ENCODE measurements at places on chromosomes 13 and 19.

GRCh38 chr19:21463449-21464105, 41.8 kb upstream of the ZNF429 start:
- DNase-seq = no peak

- DNase-seq = no peak
These were observed 82.8 kb downstream of the CRYL1 start for GRCh38 chr13:20442798-20443381.

GRCh38 chr13:43347877-43348276, 324.5 kb downstream of the DNAJC15 start:
- DNase-seq = no peak

- no peak for DNase-seq
These were observed at the start of gene KLHL1 for GRCh38 chr13:70108356-70109105. TSS of gene KLHL1 (minus strand) at chr13:70108452. CDS start at chr13:70107699, 753 bp downstream.

DNA sequence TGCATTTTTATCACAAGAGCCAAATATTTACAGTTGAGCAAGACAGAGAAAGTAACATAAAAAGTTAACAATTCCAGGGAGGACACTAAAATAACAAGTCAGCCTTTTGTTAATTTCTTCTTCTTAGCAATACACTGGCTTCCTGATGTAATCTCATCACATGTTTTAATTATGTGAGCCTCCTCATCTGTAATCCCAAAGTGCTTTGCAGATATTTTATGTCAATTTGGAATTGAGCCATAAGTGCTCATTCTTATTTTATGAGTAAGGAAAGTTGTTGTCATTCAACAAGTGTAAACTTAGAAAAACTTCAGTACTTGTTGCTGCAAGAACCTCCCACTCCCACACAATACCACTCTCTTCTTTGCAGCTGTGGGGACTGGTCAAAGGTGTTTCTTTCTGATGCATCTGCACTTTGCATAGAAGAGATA, 223.6 kb downstream of the GPC6 start:
- DNase-seq = peak; percentile 48

DNA sequence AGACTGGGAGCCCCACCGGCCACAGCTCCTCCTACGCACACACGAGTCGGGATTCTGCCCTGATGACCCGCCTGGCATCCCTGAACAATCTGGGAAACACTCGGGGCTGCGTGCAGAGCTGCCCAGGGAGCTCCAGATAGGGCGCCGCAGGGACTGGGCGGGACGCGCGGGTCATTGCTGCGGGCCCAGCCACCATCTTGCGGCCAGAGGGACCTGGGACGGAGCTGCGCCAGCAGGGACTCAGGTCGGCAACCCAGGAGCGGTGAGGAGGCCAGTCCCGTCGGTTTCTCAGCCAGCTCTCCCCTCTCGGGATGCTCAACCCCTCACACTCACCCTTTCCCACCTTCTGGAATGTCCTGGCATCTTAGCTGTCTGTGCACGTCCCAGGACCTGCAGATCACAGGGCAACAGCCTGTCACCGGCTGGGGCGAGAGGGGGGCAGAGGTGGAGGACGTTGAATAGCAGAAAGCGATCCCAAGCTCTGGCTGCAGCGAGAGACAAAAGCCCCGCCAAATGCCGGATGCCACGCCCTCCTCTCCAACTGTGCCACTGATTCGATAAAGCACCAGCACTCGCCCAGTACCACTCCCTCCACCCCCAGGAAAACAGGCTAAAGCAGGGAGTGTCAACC, 20.4 kb upstream of the ZNF91 start:
- no peak for DNase-seq

- no peak for DNase-seq
These were observed 77.9 kb downstream of the GNG7 start for GRCh38 chr19:2624537-2625091.

DNA sequence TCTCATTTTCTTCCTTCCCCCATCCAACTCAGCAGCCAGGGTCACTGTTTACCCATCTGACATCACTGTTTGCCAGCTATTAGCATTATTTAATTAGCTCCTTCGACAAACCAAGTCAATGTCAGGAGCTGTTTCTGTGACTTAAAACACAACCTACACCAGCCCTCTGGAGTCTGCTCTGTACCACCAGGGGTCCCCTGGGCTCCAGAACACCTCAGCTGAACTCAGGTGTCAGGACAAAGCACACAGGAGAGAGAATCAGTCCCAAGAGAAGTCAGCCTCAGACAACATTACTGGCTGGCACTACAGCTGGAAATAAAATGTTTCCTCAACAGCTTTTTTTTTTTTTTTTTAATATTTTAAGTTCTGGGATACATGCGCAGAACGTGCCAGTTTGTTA, 45.1 kb downstream of the DCLK1 start:
- DNase-seq = no peak

DNA sequence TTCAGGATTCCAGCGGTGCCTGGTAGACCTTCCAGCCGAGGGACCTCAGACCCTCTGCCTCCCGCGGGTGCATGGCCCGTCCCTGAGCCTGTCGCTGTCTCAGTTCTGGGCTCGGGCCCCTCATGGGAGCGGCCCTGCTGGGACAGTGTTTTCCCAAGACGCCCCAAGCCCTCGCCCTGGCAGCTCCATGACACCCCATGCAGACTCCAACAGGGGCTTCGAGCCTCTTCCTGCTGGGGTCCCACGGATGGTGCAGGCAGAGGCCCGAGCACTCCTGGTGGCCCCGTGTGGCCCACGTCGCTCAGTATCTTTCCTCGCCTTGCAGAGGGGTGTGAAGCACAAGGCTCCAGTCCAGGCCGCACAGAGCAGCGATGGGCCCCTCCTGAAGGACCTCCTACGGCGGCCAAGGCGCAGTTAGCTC, 88.8 kb upstream of the MCF2L start:
- DNase-seq = no peak

DNA sequence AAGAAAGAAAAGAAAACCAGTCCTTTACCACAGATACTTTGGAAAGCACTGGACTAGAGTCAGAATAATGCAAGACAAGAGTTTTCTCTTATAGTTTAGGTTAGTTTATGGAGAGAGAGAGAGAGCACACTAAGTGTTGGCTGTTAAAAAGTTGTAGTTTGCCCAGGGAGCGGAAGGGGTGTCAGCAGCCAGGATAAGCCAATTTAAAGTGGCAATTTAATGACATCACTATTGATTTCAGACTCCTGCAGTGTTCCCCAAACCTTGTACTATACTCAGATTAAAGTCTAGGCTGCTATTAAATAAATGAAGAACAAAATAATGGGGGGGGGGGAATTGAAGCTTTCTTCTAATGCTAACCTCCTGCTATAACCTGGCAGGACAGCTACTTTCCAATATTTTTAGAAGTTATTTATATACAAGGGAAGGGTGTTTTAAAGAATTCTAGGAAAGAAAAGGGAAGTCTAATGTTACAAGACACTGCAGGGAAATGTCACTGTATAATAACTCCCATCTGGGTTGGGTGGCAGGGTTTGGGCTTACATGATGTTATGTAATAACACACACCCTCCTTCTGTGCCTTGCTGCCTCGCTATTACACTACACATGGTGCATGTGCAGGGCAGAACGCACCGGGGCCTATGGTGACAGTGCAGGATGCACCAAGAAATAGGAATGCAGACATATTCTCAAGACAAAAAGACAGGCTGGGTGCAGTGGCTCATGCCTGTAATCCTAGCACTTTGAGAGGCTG, 19.9 kb downstream of the TPT1 start:
- DNase-seq = no peak

GRCh38 chr19:35843676-35844481, 8.4 kb downstream of the NPHS1 start:
- no peak for DNase-seq

DNA sequence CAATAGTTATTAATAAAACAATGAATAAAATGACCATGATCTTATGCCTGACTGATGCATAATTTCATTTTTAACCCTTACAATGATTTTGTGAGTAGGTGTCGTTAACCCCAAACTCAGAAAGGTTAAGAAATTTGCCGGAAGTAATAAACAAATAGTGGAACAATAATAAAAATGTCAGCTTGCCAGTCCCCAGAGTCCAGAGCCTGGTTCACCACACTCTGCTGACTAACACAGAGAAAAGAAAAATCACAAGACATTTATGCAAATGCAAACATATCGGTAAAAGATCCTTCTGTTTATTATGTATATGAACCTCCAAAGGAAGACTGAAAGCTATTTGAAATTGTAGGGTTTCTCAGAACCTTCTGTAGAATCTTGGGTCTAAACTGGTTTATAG, 563.7 kb downstream of the EFNB2 start:
- no peak for DNase-seq

DNA sequence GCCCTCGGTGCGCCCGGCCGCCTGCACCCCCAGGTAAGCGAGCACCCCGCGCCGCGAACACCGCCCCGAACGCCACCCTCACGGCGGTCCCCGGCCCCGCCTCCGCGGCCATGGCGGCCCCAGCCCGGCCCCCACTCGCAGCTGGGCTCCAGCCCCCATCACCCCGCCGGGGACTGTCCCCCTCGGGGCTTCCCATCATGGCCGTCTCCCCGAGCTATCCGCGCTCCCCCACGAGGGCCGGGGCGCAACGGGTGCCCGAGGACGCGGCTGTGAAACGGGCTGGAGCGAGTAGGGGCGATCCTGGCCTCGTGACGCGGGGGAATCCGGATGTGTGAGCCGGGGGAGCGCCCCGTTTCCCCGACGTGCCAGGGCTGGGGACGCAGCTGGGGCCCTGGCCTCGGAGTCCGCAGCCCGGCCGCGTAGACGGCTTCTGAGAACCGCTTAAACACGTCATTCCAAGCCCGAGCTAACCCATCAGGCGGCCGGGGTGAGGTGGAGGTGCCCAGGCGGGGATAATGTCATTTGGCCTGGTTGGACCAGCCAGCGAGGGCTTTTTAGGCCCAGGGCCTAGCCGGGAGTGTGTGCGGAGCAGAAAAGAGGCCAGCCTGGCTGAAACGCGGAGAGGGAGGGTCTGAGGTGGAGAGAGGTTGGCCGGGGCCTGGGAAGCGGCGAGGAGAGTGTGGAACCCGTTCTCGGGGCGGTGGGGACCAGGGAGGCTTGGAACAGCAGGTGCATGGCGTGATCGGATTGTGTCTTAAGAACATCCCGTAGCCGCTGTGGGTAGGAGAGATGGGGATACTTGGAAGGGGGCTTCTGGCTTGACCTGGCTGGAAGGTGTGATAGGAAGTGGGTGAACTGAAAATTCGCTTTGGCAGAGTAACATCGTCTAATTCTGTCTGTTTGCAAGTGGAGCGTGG, 550 bp downstream of the CERS4 start:
- DNase-seq = no peak

GRCh38 chr19:872266-872951, 12.9 kb downstream of the CFD start:
- peak; percentile 75 for DNase-seq

GRCh38 chr13:106701771-106702341, 133.9 kb upstream of the ARGLU1 start:
- DNase-seq = no peak

DNA sequence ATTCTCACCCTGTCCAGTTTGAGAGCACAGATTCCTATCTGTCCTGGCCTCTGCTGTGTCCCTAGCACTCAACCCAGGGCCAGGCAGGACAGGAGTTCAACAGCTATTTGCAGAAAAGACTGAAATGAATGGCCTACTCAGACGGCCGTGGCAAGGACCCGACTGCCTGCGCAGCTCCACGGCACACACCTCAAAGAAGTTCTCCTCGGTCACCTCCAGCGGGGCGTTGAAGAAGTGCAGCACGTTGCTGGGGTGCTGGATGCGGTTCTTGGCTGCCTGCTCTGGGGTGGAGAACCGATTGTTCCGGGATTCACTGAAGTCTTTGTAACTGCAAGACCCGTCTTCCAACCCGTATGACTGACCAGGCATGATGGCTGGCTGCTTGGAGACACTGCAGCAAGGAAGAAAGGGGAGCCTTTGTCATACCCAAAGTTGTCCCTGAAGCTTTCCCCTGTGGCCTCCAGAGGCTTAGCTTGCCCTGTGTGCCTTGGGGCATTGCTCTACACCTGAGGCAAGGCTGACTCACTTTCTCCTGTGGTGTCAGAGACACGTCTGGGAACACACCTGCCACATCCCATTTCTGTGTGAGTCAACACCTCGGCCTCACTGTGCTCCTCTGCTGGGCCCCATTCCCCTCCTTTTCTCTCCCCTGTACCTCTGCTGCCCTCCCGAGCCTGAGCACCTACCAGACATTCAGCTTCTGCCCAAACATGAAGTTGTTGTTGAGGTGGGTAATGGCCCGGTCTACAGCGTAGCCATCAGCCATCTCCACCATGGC, 6.8 kb upstream of the ECH1 start:
- DNase-seq = no peak

DNA sequence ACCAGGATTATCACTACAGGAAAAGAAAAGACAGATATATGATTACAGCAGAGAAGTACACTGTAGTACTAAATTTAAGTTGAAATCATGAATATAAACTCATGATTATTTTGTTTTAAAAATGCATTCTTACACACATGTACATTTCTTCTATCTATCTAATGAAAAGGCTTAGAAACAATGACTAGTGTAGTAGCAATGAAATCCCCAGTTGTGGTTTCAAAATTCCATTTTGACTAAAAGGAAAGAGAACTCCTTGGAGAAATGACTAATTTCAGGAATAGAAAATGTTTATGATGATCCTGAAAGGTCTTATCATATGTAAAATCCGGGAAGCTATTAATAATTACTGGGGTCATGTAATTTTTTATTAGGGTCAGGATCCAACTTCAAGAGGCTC, 195.0 kb upstream of the STARD13 start:
- peak; percentile 69 for DNase-seq

DNA sequence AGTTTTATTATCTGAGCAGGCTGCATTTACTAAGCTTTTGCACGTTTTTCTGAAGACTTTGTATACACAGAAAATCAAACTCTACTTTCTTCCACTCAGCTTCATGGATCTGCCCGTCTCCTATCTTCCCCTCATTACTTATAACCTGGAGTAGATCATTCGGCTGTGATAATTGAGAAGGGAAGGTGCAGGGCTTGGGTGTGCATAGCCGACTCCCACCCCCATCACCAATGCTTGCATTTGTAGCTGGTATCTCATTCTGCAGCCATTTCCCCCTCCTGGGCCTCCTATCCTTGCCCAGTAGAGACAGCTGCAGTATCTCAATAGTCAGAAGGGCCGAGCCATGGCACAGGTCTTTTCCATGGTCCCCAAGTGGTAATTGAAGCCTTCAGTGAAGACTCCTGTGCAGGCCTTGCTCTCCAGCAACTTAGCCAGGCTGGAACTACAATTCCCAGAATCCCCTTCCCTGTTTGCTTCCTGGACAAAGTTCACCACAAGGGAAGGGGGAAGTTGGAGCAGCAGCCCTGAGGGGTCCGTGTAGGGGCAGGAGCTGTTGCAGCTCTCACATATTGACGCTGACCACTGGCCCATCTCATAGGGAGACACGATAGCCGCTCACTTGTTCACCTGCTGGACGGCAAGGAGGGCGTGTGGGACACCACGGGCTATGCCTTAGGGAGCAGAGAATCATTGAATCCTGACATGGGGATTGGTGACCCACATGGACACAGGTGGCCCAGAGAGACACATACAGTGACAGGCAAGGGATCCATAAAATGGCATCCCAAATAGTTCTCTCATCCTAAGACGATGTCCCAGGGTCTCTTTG, 2.1 kb upstream of the SIGLEC8 start:
- no peak for DNase-seq

GRCh38 chr19:7533281-7533885, 2.1 kb upstream of the PNPLA6 start:
- peak; percentile 64 for DNase-seq

GRCh38 chr19:51797480-51797879, 2.5 kb downstream of the FPR3 start:
- DNase-seq = no peak

Measured in fibroblast of upper back skin (primary cell).